IPS DF 19.7 (cell line): ENCODE measurements at places on chromosomes 12 and 14.
A peak's percentile ranks its signal among the peaks of the same experiment; 100 is the strongest.

DNA sequence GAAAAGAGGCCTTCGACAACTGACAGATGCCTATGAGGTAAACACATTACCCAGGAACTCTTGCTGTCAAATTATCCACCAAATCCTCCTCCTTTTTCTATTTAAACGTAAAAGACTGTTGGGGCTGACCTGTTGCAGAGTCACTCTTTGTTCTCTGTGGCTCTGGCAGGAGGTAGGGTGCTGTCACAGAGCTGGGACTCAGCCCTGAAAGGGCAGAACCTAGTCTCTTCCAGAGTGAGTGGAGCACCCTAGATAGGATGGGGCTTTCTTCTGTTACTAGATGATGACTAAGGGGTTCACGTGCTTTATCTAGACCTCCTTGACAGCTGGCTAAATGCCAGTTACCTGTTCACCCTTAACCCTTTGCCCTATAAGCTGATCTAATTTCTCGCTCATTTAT lies 25.7 kb downstream of the FNTB start:
- DNase-seq: no peak

DNA sequence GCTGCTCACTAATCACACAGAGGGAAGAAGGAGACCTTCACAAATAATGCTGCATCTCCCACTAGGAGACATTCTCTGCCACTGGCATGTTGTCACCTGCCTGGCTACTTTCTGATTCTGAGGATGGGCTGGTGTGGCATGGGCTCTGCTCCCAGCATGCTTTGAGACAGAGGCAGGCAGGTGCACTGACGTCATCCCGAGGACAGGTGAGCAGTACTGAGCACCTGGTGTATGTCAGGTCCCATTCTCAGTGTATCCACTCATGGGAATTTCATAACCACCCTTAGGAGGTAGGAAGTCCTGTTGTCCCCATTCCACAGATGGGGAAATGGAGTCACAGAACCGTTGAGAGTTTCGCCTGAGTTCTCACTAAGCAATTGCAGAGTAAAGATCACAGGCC lies 597.9 kb downstream of the VRK1 start:
- no peak for DNase-seq

- no peak for DNase-seq
Observed at GRCh38 chr12:1937481-1938224, 19.2 kb upstream of the CACNA2D4 start.

DNA sequence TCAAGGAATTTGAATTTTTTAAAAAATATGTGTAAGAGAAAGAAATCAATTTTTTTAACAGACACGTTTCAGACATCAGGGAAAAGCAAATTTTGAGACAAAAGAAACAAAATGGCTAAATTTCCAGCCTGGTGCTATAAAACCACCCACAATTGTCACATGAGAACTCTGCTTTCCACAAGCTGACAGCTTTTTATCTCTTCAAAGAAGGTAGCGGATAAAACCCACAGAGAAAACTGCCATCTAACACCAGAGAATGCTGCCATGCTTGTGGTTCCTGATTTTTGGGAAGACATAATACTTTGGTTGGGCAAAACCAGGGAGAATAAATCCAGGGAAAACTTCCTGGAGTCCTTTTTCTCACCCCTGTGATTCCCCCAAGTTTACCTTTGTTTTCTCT lies 10.3 kb upstream of the ITPR2 start:
- no peak for DNase-seq

- DNase-seq: no peak
Observed at GRCh38 chr12:51183816-51184215, 10.9 kb upstream of the TFCP2 start.

DNA sequence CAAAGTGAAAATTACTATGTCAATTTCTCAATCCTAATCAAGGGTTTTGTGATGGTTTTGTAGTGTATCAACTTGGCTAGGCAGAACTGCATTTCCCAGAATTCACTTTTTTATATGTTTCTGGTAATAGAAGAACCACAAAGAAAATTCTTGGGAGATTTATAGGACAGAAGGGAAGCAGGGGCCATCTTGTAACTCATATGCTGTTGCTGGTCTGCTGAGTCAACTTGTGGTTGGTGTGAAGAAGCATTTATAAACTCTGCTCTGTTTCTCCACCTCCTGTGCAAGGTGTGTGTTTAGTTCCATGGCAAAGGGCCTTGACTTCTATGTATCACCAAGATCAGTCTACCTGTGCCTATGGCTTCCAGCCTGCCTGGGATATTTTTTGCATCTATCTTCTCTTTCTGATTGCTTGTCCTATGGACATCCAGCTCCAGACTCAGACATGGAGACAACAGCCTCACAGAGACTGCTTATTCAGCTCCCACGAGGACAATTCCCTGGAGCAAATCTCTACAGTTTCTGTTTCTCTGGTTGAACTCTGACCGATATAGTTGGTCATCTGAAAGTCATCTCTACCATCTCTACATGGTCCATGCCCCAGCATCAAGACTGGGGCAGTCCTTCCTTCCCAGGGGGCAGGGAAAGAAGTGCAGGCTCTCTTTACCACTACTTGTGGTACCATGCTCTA lies 364.3 kb upstream of the DDHD1 start:
- no peak for DNase-seq

- no peak for DNase-seq
Observed at GRCh38 chr12:61797266-61797665, 462.9 kb upstream of the USP15 start.

- DNase-seq: no peak
Observed at GRCh38 chr14:94292526-94292871, 569 bp downstream of the SERPINA10 start.

DNA sequence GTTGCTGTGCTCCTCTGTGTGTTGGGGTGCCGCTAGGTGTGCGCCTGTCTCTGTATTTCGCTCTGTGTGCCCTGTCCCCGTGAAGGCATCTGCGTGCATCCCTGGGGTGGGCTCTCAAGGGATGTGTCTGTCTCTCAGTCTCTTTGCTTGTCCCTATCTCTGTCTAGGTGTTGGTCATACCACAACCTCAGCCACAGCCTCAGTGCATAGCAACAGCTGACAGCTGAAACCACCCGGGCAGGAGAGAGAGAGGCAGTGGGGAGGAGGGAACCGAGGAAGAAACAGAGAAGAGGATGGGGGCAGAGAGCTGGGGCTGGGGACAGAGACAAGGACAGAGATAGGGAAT lies 953 bp upstream of the NXPH4 start:
- DNase-seq: no peak

- DNase-seq: no peak
Observed at GRCh38 chr14:29846339-29847055, 81.2 kb downstream of the PRKD1 start.

- DNase-seq: no peak
Observed at GRCh38 chr12:131000000-131000486, 46.3 kb downstream of the ADGRD1 start.

- DNase-seq: no peak
Observed at GRCh38 chr12:112514926-112515642, 96.3 kb downstream of the PTPN11 start.

DNA sequence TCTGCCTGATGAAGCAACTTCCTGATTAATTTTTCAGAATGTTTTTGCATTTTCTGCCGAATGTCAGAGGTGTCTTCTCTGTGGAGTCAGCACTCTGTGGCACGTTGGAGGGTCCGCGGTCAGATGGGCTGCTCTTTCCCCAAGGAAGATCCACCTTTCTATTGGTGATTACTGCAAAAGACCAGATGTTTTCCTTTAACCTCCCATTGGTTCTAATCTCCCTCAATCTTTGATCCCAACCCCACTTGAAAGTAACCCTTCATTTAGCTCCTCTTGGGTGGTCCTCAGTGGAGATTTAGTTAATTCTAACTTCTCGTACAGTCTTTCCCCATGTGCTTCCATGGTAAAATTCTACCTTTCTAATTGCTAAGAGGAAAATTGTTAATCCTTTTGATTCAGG lies 397.7 kb upstream of the DDHD1 start:
- DNase-seq: no peak

DNA sequence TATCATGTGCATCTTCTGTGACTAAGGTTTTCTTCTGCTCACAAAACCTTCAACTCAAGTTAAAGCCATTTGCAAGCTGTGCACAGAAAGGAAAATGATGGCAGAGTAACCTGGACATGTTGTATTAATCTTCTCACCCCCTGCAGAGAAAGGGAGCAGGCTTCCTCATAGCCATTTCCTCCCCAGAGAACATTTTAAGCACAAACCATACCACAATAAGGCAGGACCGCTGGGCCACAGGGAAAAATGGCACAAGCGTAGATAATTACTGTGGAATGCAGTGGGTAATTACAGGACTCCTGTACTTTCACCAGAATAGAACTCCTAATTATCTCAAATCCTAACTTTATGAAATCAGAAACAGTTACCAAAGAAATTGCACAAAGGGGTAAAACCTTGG lies 215.7 kb downstream of the KIF21A start:
- DNase-seq: no peak

GRCh38 chr12:89939522-89940215 lies 231.0 kb upstream of the ATP2B1 start:
- no peak for DNase-seq

- DNase-seq: no peak
Observed at GRCh38 chr12:49792976-49793580, 35.1 kb downstream of the NCKAP5L start.

DNA sequence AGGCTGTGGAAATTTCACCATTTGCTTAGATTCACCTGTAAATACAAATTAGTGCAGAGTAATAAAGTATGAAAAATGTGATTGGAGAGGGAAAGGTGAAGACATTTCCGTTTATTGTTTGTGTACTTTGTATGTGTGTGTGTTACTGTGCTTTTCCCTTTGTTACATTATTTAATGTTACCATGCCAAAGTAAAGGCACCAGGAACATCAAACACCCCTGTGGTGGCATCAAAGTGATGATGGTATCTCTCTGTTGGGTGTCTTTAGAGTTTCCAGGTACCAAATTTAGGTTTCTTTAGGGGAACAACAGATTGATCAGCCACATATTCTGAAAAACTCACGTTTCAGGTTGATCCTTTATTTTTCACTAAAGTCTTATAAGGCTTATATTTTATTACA lies 189.0 kb upstream of the FBXO33 start:
- DNase-seq: no peak

- DNase-seq: no peak
Observed at GRCh38 chr14:33938131-33938949, 12.5 kb downstream of the EGLN3 start.

GRCh38 chr14:33508126-33509062 lies 442.5 kb downstream of the EGLN3 start:
- no peak for DNase-seq

DNA sequence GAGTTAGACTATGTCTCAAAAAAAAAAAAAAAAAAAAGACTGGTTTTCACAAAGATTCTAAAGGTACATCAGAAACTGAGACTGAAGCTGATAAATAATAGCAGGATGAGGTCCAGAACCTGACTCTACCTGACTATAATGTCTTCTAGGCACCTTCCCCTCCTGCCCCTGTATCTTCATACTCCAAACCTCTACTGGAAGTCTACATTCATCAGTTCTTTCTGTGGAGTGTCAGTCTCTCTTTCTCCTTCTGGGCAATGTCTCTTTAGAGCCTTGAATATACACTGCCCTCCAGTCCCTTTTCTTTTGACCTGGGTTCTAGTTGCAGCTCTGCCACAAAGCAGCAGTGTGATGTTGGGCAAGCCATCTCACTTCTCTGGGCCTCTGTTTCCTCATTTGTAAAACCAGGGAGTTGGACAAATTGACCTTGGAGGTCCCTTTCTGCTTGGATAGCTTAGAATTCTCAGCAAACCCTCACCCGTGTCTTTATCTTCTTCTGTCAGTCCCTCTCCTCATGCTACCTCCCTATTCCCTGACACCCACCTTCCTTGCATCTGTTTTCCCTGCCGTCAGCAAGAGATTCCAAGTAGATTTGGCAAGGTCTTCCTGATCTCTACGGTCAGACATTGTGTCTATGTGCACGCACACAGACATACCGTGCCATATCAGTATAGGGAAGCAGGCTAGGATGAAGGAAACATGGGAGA lies 4.3 kb downstream of the NFE2 start:
- no peak for DNase-seq

DNA sequence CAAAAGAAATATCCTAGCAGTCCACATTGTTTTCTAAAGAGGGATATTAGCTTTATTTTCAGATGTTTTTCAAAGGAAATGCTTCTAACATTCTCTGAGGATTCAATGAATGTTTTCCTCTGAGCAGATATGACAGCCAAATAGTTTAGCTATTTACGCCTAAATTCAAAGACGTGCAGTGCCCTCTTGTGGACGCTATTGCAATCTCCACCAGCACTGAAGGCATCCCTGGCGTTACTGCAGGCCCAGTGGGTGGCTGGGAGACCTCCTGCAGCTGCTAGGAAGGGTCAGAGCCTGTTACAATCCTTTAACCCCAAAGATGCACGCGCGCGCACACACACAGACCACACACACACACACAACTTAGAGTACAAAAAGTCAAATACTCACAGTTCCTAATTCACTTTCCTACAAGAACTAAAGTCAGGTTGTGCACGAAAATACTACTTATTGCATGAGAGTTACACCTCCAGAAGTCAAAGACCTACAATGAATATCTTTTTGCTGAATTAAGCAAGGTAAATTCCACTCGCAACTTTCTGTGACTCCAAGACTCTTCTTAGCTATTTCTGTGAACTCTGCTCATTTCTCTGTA lies 589.3 kb upstream of the TMEM132C start:
- DNase-seq: peak; percentile 48

DNA sequence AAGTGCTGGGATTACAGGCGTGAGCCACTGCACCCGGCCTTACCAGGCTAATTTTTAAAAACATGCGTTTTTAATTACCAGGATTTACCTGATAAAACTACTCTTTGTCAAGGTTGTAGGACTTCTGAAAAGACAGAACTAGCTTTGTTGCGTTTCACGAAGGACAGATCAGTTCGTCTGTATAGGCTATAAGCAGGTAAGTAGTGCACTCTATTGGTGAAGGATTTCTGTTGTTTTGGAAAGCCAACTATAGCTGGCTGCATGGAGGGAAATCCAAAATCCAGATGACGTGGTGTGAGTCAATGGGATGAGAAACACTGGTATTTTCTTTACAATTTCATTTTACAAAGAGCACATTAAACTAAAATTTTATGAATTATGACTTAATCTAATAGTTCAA lies 14.6 kb downstream of the GNPNAT1 start:
- DNase-seq: no peak

DNA sequence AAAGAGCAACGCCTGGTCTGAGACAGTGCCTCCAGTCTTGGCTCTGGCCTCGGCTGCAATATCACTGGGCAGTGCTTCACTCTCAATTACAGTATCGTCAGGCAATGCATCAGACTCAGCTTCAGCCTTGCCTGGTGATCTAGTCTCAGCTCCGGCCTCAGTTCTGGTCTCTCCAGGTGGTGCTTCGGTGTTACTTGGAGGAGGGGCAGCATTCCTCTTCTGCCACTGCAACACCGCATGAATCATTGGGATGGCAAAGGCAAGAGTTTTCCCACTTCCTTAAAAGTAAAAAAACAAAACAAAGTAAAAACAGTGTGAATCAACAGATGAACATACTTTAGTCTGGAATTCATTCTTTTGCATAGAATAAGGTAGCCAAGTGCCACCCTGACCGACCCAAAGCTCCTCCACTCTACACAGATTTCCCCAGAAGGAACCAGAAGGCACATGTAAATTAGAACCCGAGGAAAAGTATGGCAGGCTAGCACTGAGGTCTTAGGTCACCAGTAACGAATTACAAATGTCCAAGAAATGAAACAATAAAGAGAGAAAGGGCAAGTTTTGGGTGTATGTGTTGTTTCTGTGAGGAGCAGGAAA lies 18.6 kb downstream of the DDX24 start:
- no peak for DNase-seq
